T1000 (cell line): ENCODE measurements at places on chromosomes 5 and 9.
A peak's percentile ranks its signal among the peaks of the same experiment; 100 is the strongest.

DNA sequence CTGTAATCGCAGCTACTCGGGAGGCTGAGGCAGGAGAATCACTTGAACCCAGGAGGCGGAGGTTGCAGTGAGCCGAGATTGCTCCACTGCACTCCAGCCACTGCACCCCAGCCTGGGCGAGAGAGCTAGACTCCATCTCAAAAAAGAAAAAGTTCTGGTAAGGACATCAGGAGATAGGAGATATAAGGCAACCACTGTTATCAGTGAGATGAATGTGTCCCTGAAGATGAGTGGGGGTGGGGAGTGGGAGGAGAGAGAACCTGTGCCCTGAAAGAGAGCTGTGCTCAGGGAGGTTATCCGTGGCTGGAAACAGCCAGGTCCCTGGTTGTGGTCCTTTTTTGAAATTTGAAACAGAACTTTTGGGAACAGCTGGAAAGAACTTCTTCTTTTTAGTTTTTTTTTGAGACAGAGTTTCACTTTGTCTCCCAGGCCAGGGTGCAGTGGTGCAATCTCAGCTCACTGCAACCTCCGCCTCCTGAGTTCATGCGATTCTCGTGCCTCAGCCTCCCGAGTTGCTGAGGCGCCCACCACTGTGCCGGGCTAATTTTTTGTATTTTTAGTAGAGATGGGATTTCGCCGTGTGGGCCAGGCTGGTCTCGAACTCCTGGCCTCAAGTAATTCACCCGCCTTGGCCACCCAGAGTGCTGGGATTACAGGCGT is 2.6 kb downstream of the PTPA start:
- no peak for DNase-seq

DNA sequence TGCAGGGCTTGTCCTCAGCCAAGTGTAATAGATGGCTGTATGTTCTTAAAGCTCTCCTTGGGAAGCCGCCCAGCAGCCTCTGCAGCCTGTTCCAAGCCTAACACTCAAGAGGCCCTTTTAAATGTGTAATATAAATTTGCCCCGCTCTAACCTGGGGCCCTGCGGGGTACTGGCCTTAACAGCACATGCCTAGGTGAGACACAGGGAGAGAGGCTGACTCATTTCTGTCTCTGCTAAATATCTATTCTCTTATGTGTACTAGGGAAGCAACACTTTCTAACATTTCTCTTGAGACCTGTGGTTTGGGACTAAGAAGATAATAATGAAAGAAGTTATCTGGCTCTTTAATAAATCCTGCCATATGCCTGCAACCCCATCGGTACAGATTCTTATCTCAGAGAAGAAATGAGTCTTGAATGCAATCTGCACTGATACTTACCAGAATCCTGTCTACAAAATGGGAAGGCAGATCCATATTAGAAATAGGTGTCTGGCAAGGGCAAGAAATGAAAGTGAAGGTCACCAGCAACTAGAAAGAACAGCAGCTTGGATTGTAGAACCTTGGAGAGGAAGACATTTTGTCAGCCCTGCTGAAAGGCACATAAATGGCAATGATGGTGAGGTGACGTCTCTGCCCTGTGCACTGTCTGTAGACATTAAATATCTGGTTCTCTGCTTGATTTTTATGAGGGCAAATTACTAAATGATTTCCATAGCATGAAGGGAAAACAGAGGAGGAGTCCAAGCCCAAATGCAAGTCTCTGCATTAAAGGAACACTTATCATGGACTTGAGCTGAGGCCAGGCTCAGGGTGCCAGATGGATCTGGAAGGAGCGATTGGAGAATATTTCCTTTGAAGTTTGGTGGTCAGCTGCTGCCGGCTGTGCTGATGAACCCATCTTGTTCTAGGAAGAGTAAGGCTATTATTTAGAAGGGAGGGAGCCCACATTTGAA is 14.5 kb upstream of the TGFBI start:
- DNase-seq = no peak

DNA sequence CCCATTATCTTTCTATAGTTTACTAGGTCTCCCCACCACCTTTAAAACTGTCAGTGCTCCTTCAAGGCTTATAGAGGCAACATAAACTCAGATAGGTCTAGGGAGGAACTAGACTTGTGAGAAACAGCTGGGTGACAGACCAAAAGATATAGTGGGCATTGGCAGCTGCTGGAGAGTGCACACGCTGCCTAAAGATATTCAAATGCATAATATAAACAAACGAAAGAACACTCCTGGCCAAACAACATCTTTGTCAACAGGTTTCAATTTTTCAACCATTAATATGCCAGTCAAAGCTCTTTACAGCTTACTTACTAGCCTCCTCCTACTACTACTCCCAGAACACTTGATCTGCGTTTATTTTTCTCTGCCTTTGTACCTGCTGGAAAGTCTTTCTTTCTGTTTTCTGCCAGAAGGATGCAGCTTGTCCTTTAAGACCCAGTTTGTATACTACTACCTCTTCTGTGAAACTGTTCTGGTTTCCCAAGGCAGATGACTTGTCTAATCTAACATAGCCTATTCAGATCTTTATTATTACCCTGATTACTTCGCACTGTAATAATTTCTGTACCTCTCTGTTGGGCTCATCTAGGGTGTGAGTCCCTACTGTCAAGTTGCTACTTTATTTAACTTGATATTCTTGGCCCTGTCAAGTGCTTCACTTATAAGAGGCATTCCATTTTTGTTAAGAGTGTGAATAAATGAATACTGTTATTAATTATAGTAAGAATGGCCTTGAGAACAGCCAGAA is 14.3 kb downstream of the KDM3B start:
- no peak for DNase-seq

GRCh38 chr5:129547137-129547536 is 87.0 kb downstream of the ADAMTS19 start:
- no peak for DNase-seq

- no peak for DNase-seq
Observed at GRCh38 chr9:99253134-99253533, 31.1 kb downstream of the SEC61B start.

GRCh38 chr9:112554516-112554915 is 67.9 kb downstream of the KIAA1958 start:
- no peak for DNase-seq

DNA sequence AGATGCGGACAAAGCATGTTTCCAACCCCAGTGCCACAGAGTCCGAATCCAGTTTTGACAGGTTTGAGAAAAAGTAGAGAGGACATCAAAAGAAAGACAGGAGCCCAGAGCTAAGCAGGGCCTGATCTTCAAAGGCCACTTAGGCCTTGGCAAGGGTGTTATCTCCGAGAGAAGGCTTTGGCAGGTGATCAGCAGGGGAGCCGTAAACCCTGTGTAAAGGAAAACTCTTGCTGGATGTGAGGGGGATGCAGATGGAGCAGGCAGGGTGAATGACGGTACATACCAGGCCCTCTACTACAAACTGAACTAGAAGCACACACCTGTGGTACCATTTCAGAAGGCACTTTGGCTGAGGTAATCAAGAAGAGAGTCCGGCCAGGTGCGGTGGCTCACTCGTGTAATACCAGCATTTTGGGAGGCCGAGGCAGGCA is 1.4 kb upstream of the HNRNPH1 start:
- DNase-seq = no peak

- no peak for DNase-seq
Observed at GRCh38 chr9:10999646-11000045, 386.8 kb upstream of the PTPRD start.

GRCh38 chr5:87022415-87022814 is 245.3 kb upstream of the RASA1 start:
- DNase-seq = no peak

DNA sequence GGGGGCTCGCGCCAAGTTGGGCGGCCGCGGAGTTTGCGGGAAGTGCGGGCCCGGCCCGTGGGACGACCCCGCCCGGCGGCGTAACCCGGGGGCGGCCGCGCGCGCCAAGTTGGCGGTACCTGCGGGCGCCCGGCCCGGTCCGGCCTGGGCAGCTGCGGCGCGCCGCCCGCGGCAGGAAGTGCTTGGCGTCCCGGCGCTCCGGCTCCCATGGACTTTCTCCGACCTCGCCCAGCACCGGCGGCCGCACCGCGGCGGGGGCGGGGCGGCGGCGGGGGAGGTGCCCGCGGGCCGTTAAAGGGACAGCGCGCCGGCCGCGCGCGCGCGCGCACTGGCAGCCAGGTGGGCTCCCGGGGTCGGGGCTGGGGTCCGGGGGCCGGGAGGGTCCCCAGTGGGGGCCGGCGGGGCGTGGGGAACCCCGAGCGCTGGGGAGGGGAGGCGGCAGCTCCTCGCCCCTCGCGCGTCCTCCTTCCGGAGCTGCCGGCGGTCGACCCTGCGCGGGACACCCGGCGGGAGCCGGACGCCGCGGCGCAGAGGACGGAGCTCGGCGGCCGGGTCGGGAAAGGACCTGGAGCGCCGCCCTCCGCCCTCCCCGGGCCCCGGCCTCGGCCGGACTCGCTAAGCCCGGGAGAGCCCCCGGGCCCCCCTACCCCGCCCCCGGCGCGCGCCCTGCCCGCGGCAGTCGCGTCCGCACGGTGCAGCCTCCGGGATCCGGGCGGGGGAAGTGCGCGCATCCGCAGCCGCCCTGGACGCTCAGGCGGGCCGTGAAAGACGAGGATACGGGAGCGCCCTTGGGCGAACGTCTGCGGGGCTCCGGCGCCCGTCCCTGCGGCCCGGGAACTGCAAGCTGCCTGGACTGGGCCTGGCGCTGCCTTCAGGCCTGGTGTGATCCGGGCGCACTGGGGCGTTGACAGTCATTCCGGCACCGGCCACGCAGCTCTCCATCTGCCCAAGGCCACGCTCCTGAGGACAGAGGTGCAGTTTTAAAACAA is at the start of gene NACC2:
Gene NACC2, minus strand, starts transcription at position 220 of the 989 bp plus-strand sequence. CDS start 44,768 bp downstream, outside the sequence.
- DNase-seq = no peak

GRCh38 chr5:79547982-79548381 is 34.0 kb upstream of the HOMER1 start:
- DNase-seq = no peak

- DNase-seq = no peak
Observed at GRCh38 chr9:134372581-134373267, 46.5 kb downstream of the RXRA start.

DNA sequence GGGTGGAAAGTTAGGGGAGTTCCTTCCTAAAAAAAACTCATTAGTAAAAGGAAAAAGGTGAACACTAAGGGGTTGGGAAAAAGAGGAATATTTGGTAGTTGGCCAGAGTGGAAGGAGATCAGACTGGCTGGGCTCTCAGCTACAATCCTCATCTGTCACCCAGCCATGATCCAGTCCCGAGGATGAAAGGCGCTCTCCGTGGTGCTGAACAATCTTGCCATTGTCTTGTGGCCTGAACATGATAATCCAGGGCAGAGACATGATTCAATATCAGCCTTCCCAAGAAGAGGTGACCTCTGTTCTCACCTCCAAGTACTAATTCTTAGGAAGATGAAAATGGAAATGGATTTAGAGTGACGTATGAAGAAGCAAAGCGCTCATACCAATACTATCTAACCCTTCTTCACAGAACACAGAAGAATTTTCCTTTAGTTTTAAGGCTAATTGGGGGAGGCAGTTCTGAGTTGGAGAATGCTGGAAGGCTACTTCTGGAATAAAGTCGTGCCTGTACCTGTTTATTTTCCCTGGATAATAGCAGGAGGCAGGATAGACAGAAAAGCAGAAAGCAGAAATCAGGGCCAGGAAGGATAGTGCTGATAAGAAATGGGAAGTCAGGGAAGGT is 36.6 kb upstream of the MYORG start:
- DNase-seq = no peak

DNA sequence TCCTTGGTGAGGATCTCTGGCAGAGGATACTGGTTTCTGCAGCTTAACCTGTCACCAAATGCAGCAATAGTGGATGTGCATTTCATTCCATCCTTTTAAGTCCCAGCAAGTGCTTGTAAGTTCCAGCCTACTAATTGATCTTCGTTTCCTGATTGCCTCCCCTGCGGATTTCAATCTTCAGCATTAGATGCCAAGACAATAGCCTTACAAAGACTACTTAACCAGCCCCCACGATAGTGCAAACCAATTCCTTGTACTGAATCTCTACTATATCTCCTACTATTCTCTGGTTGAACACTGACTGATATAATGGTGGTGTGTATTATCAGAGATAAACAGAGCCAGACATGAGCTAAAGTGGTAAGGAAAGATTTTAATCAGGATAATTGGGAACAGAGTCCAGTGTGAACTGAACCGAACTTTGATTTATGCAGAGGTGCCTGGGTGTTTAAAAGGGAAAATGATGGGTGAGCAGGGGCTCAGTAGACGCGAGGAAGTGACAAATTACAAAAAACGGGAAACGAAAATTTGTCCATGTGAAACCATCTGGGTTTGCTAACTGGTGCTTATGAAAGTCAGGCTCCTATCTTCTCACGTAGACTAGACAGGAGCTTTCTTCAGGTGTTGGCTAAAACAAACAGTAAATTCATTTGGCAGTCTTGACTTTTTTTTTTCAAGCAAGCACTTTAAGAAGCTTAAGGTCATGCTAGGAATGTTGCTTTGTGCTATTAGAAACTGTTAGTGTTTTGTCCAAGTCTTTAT is 106.9 kb upstream of the ST8SIA4 start:
- no peak for DNase-seq

DNA sequence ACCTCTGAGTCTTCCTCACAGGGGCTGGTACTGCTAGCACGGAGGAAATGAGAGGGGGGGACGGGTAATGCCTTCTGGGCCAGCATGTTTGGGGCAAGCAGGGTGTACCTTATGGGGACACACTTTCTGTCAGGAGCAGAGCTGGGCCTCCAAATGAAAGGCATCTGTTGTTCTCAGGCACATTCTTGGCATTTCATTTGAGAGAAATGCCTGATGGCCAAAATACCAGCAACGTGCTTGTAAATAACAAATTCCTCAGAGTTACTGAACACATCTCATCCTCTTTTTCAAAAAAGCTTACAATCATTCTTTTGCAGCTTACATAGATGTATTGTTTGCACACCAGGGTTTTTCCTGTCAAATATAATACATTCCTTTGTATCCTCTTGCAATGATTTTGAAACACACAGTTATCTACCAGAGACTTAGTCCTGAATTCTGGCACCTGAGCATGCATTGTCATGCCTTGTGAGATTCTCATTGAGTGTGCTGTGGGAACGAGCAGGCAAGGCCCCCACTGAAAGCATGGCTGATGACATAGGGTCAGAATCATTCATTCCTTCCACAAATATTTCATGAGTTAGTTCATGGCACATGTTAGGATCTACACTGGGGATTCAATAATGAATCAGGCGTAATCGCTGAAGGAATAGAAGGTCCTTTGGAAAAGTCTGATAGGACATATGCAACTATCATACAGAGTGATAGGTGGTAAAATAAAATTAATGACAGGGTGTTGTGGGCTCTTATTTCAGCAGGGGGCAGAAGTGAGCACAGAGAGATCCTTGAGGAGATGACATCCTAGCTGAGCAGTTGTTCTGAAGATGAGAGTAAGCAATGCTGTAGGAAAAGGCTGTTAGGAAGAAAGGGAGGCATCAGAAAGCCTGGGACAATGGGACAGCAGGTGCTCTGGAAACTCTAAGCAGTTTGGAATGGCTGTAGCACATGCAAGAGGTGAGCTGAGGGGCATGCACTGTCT is 260.9 kb upstream of the TUT7 start:
- DNase-seq = no peak

GRCh38 chr5:172758077-172758833 is 12.7 kb downstream of the DUSP1 start:
- DNase-seq = peak; percentile 81

DNA sequence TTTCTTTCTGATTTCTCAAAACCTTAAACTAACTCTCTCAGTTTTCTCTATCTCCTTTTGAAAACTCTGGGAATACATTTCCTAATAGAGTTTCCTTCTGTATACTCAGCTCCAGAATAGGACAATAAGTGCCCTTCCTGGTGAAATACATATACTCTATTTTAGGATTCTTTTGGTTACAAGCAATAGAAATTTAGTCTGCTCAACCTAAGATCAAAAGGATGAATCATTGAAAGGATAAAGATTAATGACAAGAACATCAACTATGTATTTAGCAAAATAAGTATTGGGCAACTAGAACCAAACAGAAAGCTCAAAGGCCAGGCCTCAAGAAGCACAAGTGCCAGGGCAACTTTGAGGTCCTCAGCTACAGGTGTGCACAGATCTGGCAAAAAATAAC is 127.1 kb downstream of the ADAMTSL1 start:
- no peak for DNase-seq
